ENCODE measurements at places on chromosomes 7 and 10. TPM values are rescaled to one million over a fixed set of nuclear protein-coding genes. Genes with fewer than 3 reads are reported as not detected.

GRCh38 chr7:150363872-150364271 lies 4.8 kb upstream of the REPIN1 start:
- DNase-seq, result no peak

- DNase-seq, result peak; percentile 79
These were observed 128.2 kb downstream of the UBE2H start for GRCh38 chr7:129824291-129825208.

DNA sequence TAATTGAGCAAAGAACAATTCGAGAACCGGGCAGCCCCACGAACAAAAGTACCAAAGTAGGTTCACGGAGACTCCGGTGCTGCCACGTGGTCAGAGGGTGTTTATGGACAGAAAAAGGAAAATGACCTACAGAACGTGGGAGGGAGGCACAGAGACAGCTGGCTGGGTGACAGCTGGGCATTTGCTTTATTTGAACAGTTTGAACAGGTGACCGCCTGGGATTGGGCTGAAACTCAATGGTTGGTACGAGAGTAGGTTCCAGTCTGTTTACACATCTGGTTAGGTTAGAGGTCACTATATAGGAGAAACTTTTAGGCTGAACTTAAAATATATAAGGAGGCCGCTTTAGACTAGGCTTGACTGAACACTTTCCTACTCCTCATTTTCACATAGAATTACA lies 50.6 kb upstream of the CELF2 start:
- DNase-seq, result no peak

GRCh38 chr7:37352974-37353948 lies 95.4 kb downstream of the ELMO1 start:
- DNase-seq, result no peak

GCC1 gene
- 12.0 TPM for total RNA-seq

Data from M059J (cell line).